CD8-positive, alpha-beta memory T cell (primary cell): ENCODE measurements at places on chromosomes 3 and 15. TPM values are rescaled to one million over a fixed set of nuclear protein-coding genes. Genes with fewer than 3 reads are reported as not detected.

The GOLGA8R gene
- 0.66 TPM for total RNA-seq

The MAGEL2 gene
- not detected for total RNA-seq

The CELSR3 gene
- total RNA-seq, result 19.3 TPM

The B3GNT5 gene
- 10.0 TPM for total RNA-seq

The WDR5B gene
- 4.8 TPM for total RNA-seq

GRCh38 chr3:65928110-65928509, 110.6 kb downstream of the MAGI1 start:
- no peak for DNase-seq

GRCh38 chr3:62892951-62893350, 17.7 kb upstream of the CADPS start:
- no peak for DNase-seq

DNA sequence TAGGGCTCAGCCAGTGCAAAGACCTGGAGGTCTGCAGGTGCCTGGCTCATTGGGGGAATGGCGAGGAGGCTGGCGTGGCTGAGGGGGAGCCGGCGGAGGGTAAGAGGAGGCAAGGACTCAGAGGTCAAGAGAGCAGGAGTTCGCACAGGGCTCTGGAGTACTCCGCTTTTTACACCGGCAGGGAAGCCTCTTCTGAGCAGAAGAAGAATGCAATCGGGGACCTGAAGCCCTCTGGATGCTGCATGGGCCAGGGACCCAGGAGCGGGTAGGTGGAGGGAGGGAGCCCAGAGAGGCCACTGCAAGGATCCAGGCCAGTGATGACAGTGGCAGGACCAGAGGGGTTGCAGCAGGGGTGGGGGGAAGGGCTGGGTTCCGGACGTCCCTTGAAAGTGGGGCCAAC, 70.4 kb upstream of the TAMM41 start:
- no peak for DNase-seq
